AG08395 (cell line): ENCODE measurements at places on chromosomes 1 and 21.

- DNase-seq, result peak; percentile 37
Measured at GRCh38 chr1:44417351-44418021, 12.4 kb downstream of the RNF220 start.

DNA sequence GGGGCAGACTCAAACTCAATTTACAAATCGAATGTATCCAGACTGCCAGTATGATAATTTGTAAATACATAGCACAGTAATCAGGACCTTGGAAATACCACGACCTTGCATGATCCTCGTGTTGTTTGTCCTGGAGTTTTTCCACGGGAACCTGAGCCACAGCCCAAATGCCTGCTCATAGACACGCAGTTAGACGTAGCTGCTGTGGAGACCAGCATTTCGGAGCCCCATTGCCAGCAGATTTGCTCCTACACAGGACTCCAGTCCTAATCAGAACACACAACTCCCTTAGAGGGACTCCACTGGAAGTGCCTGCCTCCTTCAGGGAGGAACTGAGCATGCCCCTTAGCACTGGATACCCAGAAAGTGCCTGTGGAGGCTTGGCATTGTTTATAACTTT is 163.2 kb downstream of the GALNT2 start:
- DNase-seq, result no peak

GRCh38 chr1:109906160-109906838 is 4.3 kb upstream of the CSF1 start:
- DNase-seq, result no peak

- DNase-seq, result no peak
Measured at GRCh38 chr1:244087611-244088010, 36.5 kb downstream of the ZBTB18 start.

GRCh38 chr21:23955135-23955843 is 1652.0 kb downstream of the MRPL39 start:
- DNase-seq, result no peak

DNA sequence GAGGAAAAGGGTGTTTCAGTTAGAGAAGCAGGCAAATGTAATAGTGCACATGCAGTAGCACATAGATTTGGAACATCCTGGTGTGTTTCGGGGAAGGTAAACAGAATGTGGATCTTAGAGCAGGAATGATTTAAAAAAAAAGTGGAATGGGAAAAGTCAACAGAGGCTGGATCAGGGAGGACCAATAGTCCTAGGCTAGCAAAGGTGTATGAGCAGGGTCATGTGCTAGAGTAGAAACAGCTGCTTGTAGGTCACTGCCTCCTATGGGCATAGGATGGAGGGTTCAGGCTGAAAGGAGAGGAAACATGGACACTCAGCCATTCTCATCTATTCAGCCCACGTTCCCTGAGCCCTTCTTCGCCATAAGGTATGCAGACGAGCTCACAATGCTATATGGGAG is 3.7 kb upstream of the KPNA6 start:
- DNase-seq, result no peak

DNA sequence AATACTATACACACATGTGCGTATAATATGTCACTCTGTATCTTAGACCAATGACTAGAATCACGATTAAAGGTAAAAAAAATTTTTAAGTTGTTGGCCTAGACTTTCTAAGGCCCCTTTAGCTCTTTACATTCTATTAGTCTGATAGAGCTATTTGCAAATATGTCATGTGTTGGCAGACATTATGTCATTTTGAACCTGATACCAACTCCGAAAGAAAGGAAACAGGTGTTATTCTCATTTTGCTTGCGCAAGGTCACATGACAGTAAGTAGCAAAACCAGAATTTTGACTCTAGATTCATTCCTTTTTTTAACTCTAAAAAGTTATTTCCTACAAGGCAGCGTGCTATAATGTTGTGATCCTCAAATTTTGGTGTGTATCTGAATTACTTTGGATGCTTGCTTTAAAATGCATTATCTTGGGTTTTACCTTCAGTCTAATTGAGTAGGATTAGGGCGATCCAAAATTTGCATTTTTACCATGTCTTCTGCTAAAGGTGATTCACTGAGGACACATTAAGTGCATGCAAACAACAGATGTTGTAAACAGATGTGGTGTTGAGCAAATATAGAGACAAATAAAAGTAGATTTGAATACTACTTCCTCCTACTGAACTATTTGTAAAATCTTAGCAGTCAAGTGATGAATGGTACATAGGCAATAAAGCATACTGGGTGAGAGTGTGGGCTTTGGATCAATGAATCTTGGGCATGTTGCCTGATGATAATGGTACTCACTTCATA is 63.5 kb upstream of the KIAA1614 start:
- DNase-seq, result no peak

DNA sequence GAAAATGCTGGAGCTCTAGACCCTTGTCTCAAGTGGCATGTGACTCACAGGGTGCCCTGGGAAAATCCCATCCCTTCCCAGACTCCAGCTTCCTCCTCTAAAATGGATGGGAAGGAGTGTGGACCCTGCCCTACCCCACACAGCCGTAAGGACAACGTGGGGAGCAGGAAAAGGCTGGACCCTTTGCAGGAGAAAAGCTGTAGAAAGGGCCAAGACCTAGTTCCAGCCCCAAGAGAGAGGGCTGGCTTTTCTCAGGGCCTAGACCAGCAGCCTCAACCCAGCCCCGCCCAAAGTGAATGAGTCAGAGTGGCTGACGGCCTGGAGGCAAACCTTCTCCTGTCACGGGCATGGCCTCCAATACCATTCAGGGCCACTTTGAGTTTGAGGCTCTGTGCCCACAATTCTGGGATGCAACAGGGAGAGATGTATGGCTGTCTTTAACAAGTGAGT is 1.1 kb downstream of the LAMB3 start:
- DNase-seq, result peak; percentile 91

GRCh38 chr1:27395441-27396195 is 3.2 kb downstream of the GPR3 start:
- peak; percentile 79 for DNase-seq

- DNase-seq, result no peak
Measured at GRCh38 chr1:38098101-38098847, 51.7 kb upstream of the POU3F1 start.

DNA sequence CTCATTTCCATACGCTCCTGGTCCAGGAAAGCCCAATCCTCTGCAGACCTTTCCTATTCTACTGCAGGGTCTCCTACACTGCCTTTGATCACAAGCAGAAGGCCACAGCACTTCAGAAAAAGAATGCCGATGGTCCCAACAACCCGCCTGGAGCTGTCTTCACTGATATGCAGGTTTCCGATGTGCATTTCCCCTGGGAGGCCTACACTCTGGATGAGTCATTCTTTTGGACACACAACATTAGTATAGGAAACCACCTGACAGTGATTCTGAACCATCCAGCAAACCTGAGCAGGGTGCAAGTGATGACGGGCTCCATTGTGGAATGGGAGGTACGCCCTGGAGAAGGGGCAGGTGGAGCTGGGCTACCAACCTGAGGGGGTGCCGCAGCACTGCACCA is 15.0 kb downstream of the PCAT6 start:
- DNase-seq, result no peak

- DNase-seq, result no peak
Measured at GRCh38 chr21:35225573-35225972, 176.5 kb upstream of the RUNX1 start.

- DNase-seq, result peak; percentile 96
Measured at GRCh38 chr1:1264868-1265272, 8.8 kb downstream of the UBE2J2 start.

DNA sequence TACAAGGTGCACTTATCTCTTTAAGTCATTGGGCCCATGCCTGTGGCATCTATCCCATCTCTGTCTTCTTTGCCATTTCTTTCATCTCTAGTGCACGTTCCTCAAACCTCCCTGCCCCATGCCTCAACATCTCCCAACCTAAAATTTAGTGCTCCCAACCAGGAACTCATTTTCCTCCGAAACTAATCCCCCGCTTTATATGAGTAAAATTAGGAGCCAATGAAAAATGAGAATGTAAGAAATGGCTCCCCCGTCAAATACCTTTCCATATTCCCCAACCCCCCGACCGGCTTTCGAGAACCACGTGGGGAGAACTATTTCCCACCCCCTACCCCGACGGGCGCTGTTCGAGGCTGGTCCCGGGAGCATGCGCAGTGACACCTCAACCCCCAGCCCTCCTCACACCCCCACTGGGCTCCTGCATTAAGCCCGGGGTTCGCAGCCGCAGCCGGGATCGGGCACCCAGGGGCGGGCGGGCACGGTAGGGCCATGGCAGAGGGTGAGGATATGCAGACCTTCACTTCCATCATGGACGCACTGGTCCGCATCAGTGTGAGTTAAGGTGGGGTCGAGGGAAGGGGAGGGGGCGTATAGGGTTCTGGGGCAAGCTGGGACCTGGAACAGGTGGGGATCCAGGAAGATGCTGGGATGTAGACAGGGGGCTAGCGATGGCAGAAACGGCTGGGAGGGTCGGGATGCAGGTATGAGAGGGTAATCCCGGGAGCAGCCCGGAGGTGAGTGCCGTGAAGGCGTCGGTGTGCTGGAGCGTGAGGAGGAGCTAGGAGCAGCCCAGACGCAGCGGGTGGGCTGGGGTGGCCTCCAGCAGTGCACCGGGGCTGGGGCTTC is at the start of gene TRIM46:
TSS of gene TRIM46 (plus strand) at position 372 of the 846 bp plus-strand sequence. CDS start at position 490, 118 bp downstream.
- peak; percentile 71 for DNase-seq

GRCh38 chr1:90434460-90434859 is 282.6 kb downstream of the BARHL2 start:
- no peak for DNase-seq

- DNase-seq, result no peak
Measured at GRCh38 chr1:119368554-119368953, at the start of gene HAO2. HAO2 (plus strand) TSS chr1:119368785; CDS start chr1:119381086, 12,301 bp downstream.

GRCh38 chr1:212545941-212546635 is 62.5 kb upstream of the ATF3 start:
- DNase-seq, result peak; percentile 49

GRCh38 chr21:46081022-46081861 is 16.7 kb upstream of the COL6A2 start:
- peak; percentile 54 for DNase-seq

DNA sequence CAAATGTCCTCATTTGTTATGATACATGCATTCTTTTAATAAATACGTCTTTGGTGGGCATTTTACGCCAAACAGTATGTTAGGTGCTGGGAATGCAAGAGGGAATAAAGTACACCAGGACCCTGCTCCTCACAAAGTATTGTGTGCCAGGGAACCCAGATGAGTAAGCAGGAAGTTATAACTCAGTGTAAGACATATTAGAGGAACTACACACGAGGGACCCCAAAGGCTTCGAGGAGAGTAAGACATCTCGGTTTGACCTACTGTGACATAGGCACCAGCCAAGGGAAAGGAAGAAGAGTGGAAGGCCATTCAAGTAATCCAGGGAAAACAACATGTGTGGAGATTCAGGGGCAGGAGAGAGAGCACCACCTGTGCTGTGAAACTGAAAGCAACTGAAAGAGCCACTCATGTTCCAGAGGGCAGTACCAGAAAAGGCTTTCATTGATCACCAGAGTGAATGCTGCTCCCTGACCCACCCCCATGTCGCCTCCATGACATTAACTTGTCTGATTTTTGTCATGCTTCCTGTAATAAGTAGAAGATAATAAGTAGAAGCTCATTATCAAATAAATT is 542.5 kb upstream of the PKN2 start:
- no peak for DNase-seq

- DNase-seq, result no peak
Measured at GRCh38 chr1:232629250-232630046, 485 bp downstream of the SIPA1L2 start.

- no peak for DNase-seq
Measured at GRCh38 chr1:113874012-113874879, 2.7 kb upstream of the PTPN22 start.

GRCh38 chr1:73034271-73034670 is 751.9 kb upstream of the NEGR1 start:
- DNase-seq, result no peak

GRCh38 chr21:40850071-40850470 is 3.1 kb upstream of the DSCAM start:
- DNase-seq, result no peak

DNA sequence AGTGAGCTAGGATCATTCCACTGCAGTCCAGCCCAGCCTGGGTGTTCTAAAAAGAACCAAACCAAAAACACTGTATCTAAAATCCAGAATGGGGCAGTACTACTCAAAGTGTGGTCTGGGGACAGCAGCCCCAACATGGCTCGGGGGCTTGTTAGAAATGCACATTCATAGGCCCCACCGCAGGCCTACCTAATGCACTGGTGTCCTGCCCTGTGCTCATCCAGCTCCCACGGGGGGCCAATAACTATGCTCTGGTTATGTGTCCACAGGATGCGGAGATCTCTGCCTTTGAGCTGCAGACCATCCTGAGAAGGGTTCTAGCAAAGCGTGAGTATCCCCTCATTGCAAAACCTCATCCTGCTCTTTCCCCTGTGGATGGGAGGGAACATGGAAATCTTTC is 51.5 kb downstream of the CAPN2 start:
- no peak for DNase-seq

GRCh38 chr1:162136760-162137159 is 67.3 kb downstream of the NOS1AP start:
- peak; percentile 84 for DNase-seq

GRCh38 chr1:239443361-239443760 is 57.0 kb downstream of the CHRM3 start:
- no peak for DNase-seq

- peak; percentile 6 for DNase-seq
Measured at GRCh38 chr1:244280859-244281258, 170.8 kb downstream of the ADSS2 start.

GRCh38 chr1:107874221-107874620 is 90.8 kb downstream of the VAV3 start:
- DNase-seq, result no peak

GRCh38 chr1:7609311-7609994 is 161.6 kb upstream of the VAMP3 start:
- no peak for DNase-seq

DNA sequence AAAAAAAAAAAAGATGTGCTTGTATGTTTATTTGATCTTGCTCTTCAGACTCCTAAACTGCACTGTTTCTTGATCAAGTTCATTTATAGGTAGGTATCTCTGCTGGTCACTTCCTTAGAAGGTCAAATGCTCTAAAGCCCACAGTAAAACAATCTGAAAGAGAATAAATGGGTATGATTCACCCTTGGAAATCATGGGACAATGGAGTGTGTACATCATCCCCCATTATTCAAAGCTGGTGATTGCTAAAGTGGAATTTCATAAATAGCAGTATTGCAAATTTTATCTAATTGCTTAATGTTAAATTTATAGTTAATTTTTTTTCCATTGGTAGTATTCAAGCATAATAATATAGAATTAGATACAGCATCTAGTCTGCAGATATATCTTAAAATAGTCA is 53.4 kb downstream of the MIER1 start:
- DNase-seq, result no peak

DNA sequence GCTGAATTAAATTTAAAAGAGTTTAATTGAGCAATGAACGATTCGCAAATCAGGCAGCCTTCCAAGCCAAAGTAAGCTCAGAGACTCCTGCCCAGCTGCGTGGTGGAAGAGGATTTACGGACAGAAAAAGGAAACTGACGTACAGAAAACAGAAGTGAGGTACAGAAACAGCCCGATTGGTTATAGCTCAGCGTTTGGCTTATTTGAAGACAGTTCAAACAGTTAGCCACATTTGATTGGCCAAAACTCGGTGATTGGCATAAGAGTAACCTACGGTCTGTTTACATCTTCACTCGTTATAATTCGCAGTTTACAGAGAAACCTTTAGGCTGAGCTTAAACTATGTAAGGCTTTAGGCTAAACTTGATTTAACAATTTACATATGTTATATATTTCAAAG is 46.9 kb downstream of the CR1L start:
- DNase-seq, result no peak
